ENCODE measurements at places on chromosomes 4 and X.

DNA sequence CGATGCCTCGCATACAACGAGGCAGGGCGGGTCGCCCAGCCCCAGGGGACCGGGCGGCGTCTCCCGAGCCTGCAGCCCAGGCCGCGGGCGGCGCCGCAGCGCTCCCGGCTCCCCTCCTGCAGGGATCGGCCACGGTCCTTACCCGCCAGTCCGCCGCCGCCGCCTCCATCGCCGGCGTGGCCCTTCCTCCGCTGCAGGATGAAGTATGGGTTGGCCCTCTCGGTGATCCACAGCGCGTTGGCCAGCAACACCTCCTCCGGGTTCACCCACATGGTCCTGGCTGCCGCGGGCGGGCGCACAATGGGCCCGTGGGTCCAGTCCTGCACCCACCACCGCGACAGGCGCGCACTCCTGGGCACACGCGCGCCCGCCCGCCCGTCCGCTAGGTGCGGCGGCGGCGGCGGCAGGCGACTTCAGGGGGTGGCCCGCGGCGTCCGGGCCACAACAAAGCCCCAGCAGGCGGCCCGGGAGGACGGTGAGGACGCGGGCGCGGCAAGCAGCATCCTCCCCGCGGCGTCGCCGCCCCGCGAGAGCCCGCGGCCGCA lies 339 bp downstream of the TBC1D9 start:
- peak; percentile 31 for DNase-seq

GRCh38 chrX:74420196-74421035 lies 877 bp upstream of the SLC16A2 start:
- DNase-seq: peak; percentile 42

DNA sequence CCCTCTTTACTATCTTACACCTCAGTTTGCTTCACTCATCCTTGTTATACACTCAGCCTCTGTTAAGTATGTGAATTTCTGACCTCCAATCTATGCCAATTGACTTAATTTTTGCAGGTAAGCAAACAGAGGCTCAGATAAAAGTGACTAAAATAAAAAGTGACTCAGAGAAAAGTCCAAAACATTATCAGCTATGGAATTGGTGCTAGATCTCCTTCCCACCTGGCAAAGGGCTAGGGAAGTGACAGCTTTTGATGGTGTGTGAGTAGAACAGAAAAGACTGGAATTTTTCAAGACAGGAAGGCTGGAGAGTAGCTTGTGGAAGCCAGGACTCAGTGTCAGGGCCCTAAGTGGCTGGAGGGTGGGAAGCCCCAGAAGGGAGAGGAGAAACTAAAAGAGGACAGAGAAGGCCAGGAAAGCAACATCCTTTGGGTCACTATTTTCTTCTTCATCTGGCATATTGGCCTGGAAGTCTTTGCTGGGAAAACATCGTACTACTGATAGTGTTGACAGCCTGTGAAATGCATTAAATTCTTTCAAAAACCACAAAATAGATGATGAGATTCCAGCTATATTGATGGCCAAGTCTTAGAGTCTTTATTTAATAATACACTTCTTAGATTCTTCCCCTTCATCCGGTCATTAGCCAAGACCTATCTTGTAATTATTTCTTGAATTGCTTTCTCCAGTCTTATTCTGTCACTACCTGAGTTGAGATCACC lies 392.8 kb downstream of the RAPGEF2 start:
- DNase-seq: no peak

DNA sequence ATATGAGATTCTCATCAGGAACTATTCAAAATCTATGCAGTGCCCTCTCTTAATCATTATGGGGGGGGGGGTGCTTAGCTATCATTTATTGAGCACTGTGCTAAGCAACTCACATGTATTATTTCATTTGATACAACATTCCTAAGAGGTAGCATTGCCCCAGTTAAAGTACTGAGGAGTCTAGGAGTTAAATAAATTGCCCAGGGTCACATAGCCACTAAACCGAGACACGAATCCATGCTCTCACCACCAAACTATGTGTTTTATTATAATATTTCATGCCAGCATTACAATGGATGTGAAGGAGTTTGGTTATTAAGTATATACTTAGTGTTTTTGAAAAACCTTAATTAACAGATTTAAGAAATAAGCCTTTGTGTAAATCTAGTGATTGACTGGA lies 131.4 kb downstream of the CBR4 start:
- no peak for DNase-seq

GRCh38 chrX:150482537-150483206 lies 85.7 kb upstream of the MTM1 start:
- DNase-seq: peak; percentile 63

- peak; percentile 54 for DNase-seq
Observed at GRCh38 chrX:129606918-129607317, 47.8 kb downstream of the APLN start.

- DNase-seq: no peak
Observed at GRCh38 chrX:32495855-32496254, 715.5 kb downstream of the DMD start.

GRCh38 chr4:48450740-48451139 lies 32.4 kb upstream of the SLC10A4 start:
- no peak for DNase-seq

GRCh38 chr4:153519687-153520086 lies 53.5 kb downstream of the TMEM131L start:
- DNase-seq: no peak

DNA sequence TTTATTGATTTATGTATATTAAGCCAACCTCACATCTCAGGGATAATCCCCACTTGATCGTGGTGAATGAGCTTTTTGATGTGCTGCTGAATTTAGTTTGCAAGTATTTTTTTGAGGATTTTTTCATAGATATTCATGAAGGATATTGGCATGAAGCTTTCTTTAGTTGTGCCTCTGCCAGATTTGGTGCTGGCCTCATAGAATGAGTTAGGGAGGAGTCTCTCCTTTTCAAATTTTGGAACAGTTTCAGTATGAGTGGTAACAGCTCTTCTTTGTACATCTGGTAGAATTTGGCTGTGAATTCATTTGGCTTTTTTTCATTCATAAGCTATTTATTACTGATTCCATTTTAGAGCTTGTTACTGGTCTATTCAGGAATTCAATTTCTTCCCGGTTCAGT lies 197.2 kb upstream of the NDST4 start:
- no peak for DNase-seq

- DNase-seq: no peak
Observed at GRCh38 chr4:71396382-71396781, 57.6 kb downstream of the SLC4A4 start.

- DNase-seq: peak; percentile 1
Observed at GRCh38 chr4:13483136-13483767, 888 bp downstream of the RAB28 start.

DNA sequence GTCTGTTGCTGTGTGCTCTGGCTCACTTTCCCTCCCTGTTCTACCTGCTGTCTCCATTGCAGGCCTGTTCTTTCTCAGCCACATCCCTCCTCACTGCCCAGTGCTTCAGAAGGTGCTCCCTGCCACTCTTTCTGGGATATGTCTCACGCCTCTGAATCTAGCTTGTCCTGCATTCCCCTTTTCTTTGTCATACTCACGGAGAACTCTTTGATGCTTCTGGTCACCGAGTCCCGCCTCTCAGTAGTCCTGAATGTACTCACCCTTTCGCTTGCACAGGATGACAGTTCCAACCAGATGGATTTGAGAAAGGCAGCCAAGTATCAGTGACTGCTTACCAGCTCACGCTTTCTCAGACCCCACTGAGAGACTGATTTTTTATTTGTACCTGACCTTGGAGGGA lies 65.2 kb upstream of the TLR2 start:
- no peak for DNase-seq

- no peak for DNase-seq
Observed at GRCh38 chrX:125710403-125711062, 390.9 kb downstream of the TEX13C start.

DNA sequence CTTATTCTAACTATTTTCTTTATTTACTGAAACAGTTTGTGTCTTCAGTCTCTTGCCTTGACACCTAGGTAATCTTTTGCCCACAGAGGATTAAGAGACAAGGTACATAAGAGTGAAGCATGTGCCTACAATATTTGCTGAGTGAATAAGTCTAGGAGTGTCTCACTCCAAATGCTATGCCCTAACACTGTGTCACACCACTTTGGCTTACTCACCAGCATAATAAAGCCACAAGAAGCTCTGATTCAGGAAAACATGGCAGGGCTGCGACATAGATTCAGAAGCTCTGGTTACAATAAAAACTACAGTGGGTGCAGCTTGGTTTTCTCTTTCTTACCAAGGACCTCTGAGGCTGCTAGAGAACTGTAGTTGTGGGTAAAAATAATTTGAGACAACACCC lies 127.1 kb downstream of the RBM46 start:
- DNase-seq: no peak

DNA sequence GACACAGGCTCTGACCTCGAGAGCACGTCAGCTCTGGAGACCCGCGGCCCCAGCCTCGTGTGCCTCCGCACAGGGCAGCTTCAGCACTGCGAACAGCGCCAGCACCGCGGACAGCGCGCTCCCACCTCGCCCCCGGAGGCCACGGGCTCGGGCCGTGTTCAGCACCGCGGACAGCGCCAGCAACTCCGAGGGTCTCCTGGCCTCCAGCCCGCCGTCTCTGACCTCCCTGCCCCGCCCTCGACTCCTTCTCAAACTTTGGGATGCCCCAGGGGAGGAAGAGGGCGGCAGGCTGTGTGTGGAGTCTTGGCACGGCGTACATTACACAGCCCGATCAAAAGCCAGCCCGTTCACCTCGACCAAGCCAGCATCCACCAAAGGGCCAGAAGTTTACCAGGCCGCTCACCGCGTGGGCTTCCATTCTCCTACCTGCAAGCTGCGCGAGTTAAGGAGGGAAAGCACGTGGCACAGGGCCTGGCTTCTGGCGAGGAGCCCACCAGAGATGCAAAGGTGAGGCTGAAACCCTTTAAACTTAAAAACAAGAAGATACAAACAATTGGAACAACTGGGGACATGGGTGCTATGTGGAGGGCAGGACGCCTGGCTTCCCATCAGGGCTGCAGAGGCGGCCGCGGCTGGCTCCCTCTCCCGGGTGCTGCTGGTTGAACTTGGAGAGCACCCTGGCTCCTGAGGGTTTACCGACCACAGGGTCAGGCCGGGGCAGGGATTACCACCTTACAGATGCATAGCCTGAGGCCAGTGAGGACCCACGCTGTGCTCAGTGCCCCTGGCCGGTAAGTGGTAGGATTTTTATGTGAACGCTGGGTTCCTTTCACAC lies 4.5 kb upstream of the NKX1-1 start:
- DNase-seq: peak; percentile 58

- DNase-seq: no peak
Observed at GRCh38 chrX:43595931-43596330, 60.2 kb upstream of the MAOA start.

- DNase-seq: no peak
Observed at GRCh38 chr4:158327525-158327924, 117.2 kb downstream of the TMEM144 start.
